ENCODE measurements at places on chromosomes 16 and 17.

GRCh38 chr17:80381416-80381923 lies 33.5 kb upstream of the ENDOV start:
- no peak for DNase-seq

- DNase-seq: no peak
Observed at GRCh38 chr16:28902909-28903308, 22.1 kb downstream of the RABEP2 start.

DNA sequence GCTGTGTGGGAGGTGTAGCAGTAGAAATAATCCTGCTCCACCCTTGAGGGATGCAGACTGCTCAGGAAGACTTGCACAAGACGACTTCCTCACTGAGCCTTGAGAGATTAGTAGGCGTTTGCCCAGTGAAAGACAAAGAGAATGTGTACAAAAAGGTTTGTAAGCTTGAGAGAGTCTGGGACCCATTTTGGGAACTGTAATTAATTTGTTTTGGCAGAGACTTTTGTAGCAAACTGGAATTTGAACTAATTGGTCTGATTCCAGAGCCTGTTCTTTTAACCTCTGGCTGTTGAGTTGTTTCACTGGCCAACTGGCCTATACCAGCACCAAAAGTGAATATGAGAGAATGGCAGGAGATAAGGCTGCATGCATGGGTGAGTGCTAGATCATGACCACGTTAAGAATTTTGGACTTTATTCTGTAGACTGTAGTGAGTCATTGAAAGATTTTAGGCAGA lies 75.5 kb downstream of the AATF start:
- DNase-seq: no peak

DNA sequence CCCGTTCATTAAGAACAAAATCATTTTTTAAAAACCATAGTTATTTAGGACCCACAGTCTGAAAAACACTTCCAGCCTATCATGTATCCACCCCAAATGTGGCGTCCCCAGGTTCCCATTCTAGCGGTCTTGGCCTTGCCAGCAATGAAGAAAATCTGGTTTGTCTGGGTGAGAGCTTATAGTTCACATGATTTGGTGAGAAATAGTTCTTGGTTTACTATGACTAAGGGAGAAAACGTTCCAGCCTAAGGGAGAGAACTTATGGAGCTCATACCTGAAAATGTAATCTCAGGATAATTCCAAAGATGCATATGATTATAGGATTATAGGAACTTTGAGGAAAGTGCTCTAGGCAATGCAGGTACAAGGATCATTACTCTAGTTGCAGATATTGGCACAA lies 4.8 kb downstream of the MARVELD3 start:
- DNase-seq: no peak

DNA sequence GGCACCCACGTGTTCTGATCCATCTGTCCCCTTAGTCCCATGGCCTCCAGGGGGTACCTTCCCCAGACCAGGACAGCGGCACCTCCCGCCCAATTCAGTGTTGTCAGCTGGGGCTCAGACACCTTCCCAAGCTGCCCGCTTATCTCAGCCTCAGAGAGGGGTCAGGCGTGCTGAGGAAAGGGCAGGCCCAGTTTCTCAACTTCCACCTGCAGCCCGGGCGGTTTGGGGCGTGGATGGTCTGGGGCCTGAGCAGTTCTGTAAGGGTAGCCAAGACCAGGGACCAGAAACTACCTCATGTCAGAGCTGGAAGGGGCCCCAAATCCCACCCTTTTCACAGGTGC lies 5.1 kb downstream of the PLCD3 start:
- no peak for DNase-seq

DNA sequence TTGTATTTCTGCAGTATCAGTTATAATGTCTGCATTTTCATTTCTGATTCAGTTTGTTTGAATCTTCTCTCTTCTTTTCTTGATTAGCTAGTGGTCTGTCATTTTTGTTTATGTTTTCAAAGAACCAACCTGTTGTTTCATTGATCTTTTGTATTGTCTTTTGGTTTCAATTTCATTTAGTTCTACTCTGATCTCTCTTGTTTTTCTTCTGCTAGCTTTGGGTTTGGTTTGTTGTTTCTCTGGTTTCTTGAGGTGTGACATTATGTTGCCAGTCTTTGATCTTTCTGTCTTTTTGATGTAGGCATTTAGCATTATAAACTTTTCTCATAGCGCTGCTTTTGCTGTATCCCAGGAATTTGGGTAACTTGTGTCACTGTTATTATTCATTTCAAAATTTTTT lies 107.2 kb downstream of the PHKB start:
- no peak for DNase-seq

- DNase-seq: no peak
Observed at GRCh38 chr16:24966031-24966430, 49.1 kb downstream of the ARHGAP17 start.

DNA sequence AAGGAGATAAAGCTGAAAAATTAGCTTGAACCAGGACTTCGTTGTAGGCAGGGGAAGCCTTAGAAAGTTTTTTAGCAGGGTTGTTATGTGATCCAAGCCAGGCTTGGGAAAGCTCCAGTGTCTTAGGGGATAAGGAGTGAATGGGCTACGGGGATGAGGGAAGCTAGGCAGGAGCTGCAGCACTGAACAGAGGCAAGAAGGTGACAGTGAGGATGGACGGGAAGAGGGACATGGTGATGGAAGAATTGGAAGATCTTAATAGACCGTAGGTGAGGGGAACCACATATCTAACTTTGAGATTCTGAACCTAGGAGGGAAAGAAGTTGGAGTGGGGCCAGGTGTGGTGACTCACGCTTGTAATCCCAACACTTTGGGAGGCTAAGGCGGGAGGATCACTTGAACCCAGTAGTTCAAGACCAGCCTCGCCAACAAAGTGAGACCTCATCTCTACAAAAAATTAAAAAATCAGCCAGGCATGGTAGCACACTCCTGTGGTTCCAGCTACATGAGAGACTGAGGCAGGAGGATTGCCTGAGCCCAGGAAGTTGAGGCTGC lies 3.2 kb downstream of the RHBDL3 start:
- DNase-seq: no peak

DNA sequence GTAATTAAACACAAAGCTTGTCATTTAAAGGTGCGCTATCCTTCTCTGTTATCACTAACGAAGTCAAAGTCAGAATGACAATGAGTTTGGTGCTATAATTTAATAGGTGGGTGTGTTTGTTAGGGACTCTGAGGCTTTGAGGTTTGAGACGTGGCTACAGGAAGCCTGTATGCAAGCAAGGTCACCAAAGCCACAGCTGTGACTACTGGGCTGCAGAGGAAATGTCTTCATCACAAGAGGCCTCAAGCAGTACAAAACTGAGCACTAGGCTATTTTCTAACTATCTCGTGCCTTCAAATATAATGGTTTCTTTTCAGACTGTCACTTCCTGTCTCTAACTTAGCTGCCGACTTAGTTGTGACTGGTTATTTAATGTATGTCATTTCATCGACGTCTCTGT lies 141.2 kb downstream of the AATF start:
- DNase-seq: peak; percentile 24

DNA sequence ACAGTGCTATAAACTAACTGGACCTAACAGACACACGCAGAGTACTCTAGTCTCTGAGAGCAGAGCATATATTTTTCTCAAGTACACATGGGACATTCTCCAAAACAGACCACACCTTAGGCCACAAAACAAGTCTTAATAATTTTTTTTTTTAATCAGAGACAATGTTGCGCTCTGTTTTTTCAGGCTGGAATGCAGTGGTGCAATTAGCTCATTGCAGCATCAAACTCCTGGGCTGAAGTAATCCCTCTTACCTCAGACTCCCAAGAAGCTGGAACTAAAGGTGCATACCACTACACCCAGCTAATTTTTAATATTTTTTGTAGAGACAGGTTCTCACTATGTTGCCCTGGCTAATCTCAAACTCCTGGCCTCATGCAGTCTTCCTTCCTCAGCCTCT lies 37.7 kb downstream of the ULK2 start:
- DNase-seq: no peak

- no peak for DNase-seq
Observed at GRCh38 chr16:89116341-89117226, 22.9 kb downstream of the ACSF3 start.

- DNase-seq: no peak
Observed at GRCh38 chr17:48011405-48012150, 26.0 kb downstream of the COPZ2 start.

DNA sequence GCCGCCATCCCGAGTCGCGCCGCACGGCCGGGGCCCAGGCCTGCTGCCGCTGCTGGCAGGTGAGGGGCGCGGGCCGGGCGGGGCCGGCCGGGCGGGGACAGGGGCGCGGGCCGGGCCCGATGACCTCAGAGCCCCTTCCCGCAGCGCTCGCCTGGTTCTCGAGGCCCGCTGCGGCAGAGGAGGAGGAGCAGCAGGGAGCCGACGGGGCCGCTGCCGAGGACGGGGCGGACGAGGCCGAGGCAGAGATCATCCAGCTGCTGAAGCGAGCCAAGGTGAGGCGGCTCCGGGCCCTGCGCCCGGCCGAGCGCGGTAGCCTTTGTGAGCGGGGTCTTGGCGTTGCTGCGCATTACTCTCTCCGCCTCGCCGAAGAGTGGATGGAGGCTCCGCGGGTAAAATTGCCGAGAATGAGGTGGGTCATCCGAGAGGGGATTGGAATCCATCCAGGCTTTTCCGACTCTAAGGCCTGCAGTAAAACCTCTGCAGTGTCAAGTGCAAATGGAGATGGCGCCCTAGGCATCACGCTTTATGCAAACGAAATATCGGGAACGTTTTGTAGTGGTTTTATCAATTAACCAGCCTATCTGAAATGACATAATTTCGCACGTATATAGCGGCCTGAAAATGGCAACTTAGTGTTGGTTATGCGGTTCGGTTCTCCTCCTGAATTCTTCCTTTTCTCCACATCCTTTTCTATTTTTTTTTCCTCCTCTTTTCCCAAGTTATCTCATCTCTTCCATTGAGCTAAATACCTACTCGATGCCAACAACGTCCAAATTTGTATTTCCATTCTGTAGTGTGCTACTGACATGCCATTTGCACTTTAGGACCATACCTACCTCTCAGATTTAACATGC lies 577 bp downstream of the TTC19 start:
- no peak for DNase-seq

DNA sequence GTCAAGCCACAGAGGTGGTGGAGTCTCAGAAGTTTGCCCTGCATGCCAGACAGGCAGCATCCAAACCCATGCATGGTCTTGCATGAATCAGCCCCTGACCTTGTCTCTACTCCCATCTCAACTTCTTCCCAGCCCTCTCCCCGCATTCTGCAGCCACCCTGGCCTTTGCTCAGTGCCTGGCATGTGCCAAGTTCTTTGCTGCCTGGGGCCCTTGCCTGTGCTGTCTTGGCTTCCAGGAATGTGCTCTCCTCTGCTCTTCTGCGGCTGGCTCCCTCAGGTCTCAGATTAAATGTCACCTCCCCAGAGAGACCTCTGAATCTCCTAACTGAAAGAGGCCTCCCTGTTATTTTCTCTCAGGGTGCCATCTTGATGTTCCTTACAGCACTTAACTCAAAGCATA lies 17.6 kb downstream of the DRC3 start:
- no peak for DNase-seq

DNA sequence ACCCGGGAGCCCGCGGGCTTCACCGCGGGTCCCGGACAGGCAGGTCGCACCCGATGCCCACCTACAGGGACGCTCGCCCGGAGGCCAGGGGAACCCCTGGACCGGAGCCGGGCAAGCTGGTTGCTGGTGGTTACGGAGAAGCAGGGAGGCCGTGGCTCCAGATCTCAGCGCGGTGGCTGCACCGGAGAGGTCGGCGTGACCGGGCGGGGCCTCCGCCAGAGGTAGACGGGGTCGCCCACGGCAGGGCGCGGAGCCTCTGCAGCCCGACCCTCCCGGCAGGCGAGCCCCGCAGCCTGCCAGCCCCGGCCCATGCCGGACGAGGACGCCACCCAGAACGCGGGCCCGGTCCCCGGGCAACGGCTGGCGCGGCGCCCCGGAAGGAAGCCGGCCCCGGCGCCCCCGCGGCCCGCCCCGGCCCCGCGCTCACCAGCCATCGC lies 341 bp downstream of the PCYT2 start:
- DNase-seq: no peak

- no peak for DNase-seq
Observed at GRCh38 chr17:34378664-34379101, 15.7 kb upstream of the CCL1 start.

DNA sequence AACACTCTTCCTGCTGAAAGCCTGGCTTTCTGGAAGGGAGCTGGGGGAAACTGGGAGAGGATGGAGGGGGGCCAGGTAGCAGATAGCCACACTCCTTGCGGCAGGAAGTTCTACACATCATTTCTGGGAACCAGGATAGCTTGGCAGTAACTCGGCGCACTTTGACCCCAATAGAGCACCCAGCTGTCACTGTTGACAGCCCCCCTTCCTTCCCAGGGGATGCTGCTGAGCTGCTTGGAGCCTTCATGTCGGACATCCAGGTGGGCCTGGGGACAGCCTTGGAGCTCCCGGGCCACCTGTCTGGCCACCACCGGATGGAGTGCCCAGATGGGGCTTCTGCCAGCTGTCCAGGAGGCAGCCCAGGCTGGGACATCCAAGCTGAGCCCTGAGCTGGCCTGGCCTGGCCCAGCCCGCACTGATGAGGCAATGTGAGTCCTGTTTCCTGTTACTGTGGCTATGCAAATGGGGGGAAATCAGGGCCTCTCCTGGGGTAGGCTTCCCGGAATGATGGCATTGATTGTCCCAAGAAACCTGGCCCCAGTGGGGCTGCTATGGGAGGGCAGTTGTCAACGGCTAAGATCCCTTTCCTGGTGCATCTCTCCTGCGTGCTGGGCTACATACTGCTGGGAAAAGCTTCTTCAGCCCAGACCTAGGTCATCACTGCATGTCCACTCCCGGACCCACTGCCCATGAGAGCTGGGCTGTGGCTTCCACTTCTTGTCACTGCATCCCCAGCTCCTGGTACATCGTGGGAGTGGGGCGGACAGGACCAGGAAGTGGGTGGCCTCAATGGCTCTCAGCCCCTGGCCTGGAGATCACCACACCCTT lies 50.0 kb downstream of the SOCS1 start:
- DNase-seq: no peak

DNA sequence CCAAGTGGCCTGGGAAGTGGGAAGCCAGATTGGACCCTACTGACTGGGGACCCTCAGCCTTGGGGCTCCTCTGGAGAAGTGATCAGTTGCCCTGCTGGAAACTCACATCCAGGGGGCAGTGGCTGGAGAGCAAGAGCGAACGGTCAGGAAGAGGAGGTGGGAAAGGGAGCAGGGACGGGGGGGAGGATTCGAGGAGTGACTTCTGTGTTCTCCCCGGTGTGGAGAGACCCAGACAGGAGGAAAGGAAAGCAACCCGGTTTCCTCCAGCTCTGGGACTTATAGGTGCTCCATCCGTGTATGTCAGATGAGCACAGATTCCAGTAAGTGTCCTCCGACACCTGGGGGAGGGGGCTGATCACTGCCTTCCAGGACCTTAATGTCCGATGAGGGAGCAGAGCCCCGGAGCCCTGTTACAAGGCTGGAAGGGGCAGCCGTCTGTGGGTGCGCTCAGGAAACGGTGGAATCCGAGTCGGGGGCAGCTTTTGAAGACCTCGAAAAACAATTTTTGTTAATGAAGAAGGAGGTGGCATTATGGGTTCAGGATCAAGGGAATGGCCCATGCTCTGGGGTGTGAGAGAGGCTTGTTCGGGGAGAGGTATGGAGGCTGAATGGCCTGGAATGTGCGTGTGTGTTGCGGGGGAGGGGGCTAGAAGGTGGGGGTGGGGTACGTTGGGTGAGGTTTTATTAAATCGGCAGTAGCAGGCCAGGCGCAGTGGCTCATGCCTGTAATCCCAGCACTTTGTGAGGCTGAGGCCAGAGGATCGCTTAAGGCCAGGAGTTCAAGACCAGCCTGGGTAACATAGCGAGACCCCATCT lies 34.8 kb upstream of the NDRG4 start:
- DNase-seq: no peak
